ENCODE measurements at places on chromosomes 1 and 21. TPM values are rescaled to one million over a fixed set of nuclear protein-coding genes. Genes with fewer than 3 reads are reported as not detected.

DNA sequence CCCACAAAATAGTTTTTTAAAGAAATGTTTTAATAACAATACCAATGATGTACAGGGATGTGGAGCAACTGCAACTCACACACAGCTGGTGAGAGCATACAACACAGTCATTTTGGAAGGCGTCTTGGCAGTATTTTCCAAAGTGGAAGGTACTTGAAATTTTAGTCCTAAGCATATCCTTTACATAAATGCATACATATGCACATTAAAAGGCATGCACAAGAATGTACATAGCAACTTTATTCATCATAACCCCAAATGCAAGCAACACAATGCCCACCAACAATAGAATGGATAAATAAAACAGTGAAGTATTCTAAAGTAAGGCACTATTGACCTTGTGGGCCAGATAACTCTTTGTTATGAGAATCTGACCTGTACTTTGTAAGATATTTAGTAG is 310.1 kb upstream of the ADGRL2 start:
- peaks cover 10% of the 10 kb centered on the region for H3K36me3 ChIP-seq
- H3K4me3 ChIP-seq: no peak overlapping the region
- peaks cover 27% of the 10 kb centered on the region for H3K4me1 ChIP-seq
- no peak overlapping the region for H3K27ac ChIP-seq
- DNase-seq: no peak
- H3K27me3 ChIP-seq: no peaks in the 10 kb centered on the region

GRCh38 chr1:23444596-23445390 is 20.2 kb upstream of the TCEA3 start:
- DNase-seq: no peak
- H3K27me3 ChIP-seq: no peaks in the 10 kb centered on the region
- H3K4me3 ChIP-seq: no peak overlapping the region
- no peaks in the 10 kb centered on the region for H3K36me3 ChIP-seq
- no peak overlapping the region for H3K27ac ChIP-seq

- no peaks in the 10 kb centered on the region for H3K36me3 ChIP-seq
- peaks cover 11% of the 10 kb centered on the region for H3K27me3 ChIP-seq
Observed at GRCh38 chr1:179706339-179706941, 36.7 kb upstream of the FAM163A start.

Gene PIGM
- total RNA-seq: 9.9 TPM

Gene C1orf116
- 0.37 TPM for total RNA-seq

Gene KIF21B
- 28.9 TPM for total RNA-seq
